ENCODE measurements at places on chromosomes 7 and 10.

DNA sequence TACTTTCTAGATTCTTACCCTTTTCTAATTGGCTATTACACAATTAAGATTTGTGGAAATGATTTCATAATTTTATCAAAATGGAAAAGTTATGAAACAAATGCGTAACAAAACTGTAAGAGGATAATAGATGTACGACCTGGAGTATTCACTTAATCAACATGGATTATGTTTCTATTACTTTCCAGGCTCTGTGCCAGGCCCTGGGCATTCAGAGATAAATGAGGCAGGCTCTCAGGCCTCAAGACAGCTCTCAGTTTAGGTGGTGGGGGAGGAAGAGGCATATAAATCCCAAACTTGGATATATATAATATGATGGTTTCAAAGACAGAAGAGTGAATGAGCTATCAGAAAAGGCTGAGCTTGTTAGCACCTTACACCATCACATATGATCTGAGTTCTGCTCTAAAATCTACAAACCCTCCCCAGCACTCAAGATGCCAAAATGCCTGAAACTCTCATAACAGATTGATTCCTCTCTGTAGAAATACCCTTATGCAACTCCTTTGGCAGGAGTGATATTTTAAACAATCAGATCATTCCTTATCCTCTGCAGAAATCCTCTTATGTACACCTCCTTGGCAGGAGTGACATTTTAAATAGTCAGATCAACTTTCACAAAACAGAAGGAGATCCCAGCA is 42.5 kb downstream of the ACBD5 start:
- DNase-seq = no peak

DNA sequence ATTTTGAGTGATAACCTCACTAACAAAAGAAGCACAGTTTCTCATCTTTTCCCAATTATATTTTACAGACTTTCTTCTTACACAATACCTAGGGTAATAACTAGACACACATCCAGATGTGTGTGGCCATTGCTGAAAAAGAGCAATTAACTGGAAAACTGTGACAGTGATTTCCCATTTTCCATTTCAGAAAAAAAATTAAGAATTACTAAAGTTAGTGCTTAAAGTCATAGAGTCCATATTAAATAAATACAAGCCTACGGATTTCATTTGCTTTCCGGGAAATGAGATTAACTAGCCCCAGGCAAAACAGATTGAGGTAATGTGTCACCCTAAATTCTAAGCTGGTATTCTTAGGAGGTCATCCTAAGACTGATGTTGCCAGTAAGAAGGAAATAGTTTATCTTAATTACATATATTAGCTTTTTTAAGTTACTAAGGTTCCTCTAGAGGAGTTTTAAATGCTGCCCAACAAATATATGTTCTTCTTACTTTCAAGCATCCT is 10.2 kb upstream of the MACC1 start:
- DNase-seq = no peak

DNA sequence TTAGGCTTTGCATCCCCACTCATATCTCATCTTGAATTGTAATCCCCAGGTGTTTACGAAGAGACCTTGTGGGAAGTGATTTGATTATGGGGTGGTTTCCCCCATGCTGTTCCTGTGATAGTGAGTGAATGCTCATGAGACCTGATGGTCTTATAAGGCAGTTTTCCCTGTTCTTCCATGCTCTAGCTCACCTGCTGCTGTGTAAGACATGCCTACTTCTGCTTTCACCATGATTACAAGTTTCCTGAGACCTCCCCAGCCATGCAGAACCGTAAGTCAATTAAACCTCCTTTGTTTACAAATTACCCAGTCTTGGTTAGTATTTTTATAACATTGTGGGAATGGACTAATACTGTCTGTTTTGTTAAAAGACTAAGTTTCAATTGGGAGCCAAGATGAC is 35.3 kb upstream of the ZNF92 start:
- no peak for DNase-seq

GRCh38 chr7:102978284-102978683 is 65.5 kb downstream of the LRRC17 start:
- DNase-seq = no peak

- DNase-seq = peak; percentile 7
These were observed 829 bp upstream of the RPA3 start for GRCh38 chr7:7719236-7719635.

GRCh38 chr7:69714886-69715576 is 116.8 kb downstream of the AUTS2 start:
- no peak for DNase-seq

GRCh38 chr10:3057946-3058345 is 9.4 kb upstream of the PFKP start:
- DNase-seq = peak; percentile 14

GRCh38 chr7:151390598-151391357 is 19.1 kb downstream of the WDR86 start:
- no peak for DNase-seq

- no peak for DNase-seq
These were observed 45.7 kb downstream of the SEMA3C start for GRCh38 chr7:80873140-80873539.
